Stimulated activated CD4-positive, alpha-beta T cell treated with anti-CD3 and anti-CD28 coated beads, Interleukin-4, amount 100 ng/mL, for 4 hours (primary cell): ENCODE measurements at places on chromosomes 12 and 14.

DNA sequence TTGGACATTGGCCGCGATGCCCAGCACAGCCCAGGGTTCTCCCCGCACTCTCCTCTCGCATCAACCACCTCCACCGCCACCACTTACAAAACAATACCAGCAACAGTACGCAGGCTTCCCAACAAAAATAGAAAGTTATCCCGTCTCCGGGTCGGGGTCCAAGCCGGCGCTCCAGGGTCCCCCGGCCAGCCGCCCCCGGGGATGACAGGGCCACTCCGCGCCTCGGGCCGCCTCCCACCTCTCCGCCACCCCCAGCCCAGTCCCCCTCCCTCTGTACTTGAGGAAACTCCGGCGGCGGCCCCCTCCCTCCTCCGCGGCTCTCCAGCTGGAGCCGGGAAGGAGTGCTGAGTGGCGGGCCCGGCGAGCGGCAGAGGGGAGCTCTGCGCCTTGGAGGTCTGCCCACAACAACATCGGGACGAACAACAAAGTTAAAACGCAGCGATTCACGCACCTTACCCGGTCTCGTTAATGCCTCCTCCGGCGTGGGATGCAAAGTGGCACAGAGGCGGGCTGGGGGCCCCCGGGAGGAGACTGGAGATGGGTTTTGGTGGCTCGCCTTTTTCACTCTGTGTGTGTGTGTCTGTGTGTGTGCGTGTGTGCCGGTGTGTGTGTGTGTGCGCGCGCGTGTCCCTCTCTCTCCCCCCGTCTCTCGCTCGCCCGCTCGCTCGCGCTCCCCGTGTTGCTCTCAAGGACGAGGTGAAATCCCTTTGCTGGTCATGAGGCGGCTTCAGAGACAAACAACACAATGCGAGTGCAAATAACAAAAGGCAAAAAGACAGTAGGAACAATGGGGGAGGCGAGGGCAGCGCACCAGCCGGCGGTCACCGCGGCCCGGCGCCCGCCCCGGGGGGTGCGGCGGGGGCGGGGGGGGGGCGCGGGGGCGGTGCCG lies 386.8 kb downstream of the BCAT1 start:
- no peak for DNase-seq

DNA sequence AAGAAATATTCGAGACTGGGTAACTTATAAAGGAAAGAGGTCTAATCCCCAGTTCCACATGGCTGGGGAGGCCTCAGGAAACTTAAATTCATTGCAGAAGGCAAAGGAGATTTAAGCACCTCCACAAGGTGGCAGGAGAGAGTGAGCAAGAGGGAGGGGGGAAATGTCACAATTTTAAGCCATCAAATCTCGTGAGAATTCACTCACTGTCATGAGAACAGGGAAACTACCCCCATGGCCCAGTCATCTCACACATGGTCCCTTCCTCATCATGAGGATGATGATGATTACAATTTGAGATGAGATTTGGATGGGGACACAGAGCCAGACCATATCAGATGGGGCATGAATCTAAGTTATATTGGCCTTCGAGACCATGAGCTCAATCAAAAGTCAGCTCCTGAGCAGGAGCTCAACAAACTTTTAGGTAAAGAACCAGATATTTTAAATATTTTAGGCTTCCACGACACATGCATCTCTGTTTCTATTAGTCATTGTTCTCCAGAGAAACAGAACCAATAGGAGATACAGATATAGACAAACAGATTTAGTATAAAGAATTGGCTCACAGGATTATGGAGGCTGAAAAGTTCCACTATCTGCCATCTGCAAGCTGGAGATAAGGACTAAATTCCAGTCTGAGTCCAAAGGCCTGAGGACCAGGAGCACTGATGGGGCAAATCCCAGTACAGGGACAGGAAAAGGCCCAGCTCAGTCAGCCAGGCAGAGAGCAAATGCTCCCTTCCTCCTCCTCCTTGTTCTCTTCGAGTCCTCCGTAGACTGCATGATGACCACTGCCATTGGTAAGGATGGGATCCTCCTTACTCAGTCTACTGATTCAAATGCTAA lies 24.9 kb downstream of the DGLUCY start:
- DNase-seq, result peak; percentile 21

GRCh38 chr14:82251494-82251893 lies 717.8 kb upstream of the SEL1L start:
- DNase-seq, result no peak

DNA sequence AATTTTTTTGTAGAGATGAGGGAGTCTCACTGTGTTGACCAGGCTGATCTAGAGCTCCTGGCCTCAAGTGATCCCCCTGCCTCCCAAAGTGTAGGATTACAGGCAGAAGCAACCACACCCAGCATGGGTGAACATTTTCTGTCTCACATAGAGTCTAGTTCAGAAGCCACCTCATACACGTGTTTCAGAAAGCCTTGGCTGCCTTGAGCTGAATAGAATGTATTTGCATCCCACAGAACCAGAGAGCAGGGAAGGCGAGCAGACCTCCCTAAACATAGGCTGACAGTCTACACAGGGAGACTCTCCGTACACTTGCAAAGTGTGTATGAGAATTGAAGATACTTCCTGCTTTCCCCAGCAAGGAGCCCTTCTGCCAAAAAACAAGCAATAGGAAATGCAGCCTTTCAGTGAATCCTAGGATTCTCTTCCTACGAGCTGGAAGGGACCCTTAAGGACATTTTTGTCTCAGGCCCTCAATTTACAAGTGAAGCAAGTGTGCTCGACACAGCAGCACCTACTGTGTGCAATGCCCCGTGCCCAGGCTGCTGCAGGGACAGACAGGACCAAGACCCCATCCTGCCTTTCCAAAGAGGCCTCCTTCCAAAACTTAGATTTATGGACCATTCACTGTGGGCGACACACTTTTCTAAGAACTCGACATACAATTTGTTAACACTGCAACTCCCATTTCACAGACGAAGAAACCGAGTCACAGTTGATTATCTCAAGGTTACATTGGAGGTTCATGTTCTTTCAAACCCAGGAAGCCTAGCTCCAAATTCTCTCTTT lies 11.2 kb downstream of the NUAK1 start:
- DNase-seq, result no peak

- DNase-seq, result peak; percentile 2
Measured at GRCh38 chr12:5200278-5201087, 156.8 kb downstream of the KCNA5 start.

DNA sequence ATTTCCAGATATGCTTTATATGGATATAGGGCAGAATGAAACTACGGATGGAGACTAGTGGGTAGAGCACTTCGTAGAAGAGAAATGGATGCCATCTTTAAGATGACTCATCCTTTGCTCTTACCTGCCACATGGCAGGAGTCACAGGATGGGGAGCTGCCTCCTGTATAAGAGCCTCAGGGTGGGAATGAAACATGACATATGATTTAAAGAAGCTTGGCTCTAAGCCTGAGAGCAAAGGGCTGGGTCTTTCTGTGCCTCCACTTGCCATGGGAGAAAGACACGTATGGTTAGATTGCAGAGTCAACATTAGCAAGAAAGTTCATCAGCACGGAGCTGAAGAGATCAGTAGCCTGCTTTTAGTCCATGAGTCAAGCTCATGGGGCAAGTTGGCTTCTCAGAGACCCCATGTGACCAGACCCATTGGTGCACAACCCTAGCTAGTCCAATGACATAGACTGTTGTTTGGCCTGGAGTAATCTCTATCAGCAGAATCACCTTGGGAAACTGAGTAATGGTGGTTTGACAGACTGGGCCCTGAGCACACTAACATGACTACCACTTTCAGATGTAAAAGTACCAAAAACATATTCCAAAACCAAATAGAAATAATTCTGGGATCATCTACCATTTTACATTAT lies 38.1 kb upstream of the IL22 start:
- DNase-seq, result no peak

DNA sequence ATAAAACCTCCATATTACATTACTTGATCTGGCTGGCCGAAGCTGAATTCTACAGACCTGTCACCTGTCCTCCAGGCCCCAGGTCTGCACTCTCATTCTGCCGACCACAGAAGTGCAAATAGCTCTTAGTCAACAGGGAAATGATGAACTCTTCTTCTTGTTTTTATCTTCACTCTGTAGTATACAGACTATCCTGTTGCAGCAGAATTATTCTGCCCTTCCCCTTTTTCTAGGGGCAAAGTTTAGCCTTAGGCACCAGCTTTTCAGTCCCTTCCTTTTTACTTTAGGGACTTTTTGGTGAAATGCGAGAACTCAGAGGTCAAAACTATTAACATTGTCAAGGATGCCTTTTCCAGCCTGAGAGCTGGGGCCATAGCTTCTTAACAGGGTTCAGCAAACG lies 229.6 kb upstream of the EGLN3 start:
- no peak for DNase-seq

- no peak for DNase-seq
Measured at GRCh38 chr12:40032433-40033241, 73.2 kb downstream of the SLC2A13 start.

GRCh38 chr14:104356020-104356737 lies 217.8 kb downstream of the KIF26A start:
- DNase-seq, result no peak

DNA sequence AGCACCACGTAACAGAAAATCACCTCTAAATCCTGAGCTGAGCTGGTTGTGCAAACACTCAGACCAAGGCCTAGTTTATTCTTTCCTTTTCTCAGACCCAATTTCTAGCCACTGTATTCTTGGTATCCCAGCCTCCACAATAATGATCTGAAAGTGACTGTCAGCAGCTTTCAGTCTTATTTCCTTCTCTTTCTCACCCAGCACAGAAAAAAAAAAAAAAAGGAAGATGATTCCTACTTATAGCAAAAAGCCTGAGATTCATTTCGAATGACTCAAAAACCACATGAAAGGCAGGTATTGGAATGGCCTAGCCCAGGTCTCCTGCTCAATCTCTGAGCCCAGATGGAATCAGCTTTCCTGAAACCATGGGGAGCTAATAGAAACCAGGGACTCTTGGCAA lies 298.6 kb upstream of the PPFIA2 start:
- no peak for DNase-seq

DNA sequence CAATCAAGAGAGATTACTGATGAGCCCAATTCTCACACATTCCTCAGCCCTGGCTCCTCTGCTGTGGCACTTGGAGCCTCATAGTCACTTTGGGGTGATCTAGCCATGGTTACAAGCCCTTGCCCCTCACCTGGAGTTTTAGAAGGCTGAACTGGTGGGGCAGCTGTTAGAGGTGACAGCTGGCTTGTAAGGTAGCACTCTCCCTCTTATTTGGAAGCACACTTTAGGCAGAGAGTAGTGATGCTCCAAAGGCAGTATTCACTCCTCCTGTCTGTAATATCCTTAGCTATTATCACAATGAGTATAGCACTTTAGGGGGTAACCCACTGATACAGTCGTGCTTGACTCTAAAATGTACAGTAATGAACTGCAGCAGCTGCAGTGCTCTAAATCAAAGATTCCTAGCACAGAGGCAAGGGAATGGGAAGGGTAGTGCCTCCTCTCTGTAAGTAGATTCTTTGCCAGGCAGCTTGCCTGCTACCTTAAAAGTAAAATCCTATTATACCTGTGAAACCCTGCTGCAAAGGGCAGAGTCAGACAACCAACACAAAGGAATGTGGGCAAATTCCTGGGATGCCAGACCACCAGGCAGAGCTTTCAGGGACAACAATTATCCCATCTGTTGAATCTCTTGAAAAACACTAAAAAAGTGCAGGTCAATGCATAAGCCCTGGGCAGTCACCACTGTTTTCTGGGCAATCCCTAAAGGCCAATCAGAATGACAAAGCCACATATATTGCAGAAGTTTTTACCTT lies 336.3 kb downstream of the NOVA1 start:
- DNase-seq, result no peak

DNA sequence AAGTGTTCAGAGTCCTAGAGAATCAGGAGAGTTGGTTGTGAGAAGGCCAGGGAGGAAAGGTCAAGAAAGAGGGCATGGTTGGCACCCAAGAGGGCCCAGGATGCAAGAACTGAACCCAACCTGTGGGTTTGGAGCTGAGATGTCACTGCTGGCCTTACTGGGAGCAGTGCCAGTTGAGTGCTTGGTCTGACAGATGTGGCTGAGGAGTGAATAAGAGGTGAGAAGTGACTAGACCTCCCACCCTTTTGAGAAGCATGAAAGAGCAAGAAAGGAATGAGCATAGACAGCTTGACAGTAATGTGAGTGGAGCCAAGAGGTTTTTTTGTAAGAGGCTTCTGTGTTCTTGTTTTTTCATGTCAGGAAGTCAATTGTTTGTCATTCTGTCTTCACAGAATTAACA lies 95.3 kb downstream of the FGD4 start:
- DNase-seq, result no peak

DNA sequence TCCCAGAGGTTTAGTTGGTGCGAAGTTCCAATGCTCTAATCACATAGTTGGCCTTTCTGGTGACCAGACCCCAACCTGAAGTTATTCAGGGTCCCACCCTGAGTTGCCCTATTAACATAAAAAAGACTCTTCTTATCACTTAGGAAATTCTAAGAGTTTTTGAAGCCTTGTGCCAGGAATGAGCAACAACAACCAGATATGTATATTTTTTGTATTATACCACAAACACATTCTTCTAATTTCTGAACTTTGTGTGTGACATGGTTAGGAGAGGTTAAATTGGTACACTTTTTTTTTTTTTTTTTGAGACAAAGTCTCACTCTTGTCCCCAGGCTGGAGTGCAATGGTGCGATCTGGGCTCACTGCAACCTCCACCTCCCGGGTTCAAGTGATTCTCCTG lies 320.4 kb upstream of the PDE3A start:
- DNase-seq, result no peak

- DNase-seq, result no peak
Measured at GRCh38 chr12:52658196-52658595, 6.2 kb upstream of the KRT2 start.

GRCh38 chr12:40405419-40405818 lies 180.6 kb downstream of the LRRK2 start:
- no peak for DNase-seq

DNA sequence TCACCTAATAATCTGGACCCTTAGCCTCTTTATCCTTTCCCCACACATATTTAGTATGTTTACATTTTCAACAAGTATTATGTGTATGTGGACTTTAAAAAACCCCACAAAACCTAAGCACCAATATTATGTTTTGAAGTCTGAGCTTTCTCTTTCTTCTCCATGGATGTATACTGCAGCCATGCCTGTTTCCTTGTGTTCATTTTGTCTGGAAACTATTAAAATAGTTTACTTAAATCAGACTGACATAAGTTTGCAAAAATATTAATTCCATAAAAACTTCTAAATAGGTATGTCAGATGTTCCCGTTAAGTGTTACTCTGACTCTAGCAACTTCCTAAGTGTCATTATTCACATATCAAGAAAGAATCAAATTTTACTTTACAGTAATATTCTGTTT lies 2.9 kb downstream of the HIGD1C start:
- no peak for DNase-seq

- no peak for DNase-seq
Measured at GRCh38 chr12:122449317-122449716, 26.8 kb upstream of the CLIP1 start.

- DNase-seq, result peak; percentile 46
Measured at GRCh38 chr12:67069451-67070306, 199.5 kb upstream of the CAND1 start.

GRCh38 chr12:24231298-24231697 lies 281.8 kb upstream of the SOX5 start:
- DNase-seq, result no peak

GRCh38 chr14:21985081-21985480 lies 311.5 kb upstream of the OR4E1 start:
- no peak for DNase-seq

GRCh38 chr12:57430931-57431566 lies at the start of gene R3HDM2:
TSS of gene R3HDM2 (minus strand) at chr12:57431043. CDS start at chr12:57310428, 120,615 bp downstream.
- DNase-seq, result peak; percentile 95
